ENCODE measurements at places on chromosomes 6 and 20.

DNA sequence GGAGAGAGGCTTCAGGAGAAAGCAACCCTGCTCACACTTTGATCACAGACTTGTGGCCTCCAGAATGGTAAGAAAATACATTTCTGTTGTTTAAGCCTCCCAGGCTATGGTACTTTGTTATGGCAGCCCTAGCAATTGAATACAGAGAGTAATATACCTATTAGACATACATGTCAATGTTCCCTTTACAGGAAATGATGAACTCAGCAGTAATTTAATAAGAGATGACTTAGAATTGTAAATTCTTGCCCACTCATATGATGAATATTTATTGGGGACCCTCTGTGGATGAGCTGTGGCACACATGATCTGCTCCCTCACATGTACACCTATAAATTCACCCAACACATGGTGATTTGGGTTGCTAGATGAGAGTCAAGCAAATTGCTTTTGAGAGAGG, 20.4 kb upstream of the FOXA2 start:
- no peak for DNase-seq

DNA sequence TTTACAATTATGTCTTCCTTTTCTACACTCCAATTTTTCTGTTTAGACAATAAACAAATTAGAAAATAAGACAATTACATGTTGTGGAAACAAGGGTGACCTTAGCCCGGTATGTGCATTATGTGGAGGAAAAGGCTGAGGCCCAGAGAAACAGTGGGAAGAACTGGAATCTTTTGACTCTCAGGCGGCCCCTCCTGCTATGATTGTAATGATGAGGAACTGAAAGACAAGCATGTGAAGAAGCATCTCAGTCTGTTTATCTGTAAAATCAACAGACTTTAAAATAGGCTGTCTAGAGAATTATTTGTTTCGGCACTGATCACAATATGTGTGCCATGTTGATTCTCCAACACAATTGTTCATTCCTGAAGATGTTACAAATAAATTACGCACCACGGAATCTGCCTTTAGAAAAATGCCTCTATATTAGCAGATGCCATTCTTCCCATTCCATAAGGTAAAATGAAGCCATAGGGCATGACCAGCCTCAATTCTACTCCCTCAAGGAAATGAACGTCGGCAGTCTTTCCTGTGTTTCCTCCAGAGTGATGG, 1201.6 kb upstream of the CITED2 start:
- DNase-seq: no peak

GRCh38 chr6:137230547-137230946, 11.4 kb upstream of the IFNGR1 start:
- DNase-seq: no peak

- DNase-seq: no peak
Observed at GRCh38 chr20:47318586-47319516, 37.6 kb downstream of the ZMYND8 start.

GRCh38 chr6:148429423-148429822, 86.8 kb downstream of the SASH1 start:
- DNase-seq: no peak

DNA sequence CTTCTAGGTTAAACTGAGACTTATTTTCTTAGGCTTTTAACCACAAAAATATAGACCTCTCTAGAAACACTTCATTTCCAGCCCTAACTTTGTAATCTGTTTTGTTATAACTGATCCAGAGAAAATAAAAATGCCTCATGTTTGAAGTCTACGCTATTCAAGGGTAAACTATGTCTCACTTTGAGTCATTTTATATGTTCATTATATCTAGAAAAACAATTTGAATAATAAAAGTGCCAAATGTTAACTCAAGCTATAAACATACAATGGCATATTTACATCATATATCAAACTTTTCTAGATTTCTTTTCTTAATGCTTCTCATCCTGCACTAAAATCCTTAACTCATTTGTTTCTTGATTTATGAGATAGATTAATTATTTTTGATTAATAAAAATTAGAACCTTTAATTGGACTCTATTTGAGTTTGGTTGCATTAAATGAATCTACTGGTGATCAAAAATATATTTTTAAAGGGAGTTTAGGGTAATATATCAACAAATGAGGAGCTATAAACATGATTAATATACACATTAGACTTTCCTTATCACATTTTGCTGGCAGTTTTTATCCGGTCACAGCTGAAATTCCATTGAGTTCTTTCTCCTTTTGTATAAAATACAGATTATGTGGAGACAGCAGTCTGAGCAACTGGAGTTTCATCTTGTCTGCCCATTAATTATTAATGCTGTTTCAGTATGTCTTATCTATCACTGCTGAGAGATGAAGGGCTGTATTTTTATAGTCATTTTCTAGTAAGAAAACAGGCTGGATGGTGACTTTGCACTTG, 246.5 kb downstream of the TBX18 start:
- DNase-seq: no peak

GRCh38 chr20:25319241-25320034, 71.2 kb downstream of the ABHD12 start:
- DNase-seq: no peak

DNA sequence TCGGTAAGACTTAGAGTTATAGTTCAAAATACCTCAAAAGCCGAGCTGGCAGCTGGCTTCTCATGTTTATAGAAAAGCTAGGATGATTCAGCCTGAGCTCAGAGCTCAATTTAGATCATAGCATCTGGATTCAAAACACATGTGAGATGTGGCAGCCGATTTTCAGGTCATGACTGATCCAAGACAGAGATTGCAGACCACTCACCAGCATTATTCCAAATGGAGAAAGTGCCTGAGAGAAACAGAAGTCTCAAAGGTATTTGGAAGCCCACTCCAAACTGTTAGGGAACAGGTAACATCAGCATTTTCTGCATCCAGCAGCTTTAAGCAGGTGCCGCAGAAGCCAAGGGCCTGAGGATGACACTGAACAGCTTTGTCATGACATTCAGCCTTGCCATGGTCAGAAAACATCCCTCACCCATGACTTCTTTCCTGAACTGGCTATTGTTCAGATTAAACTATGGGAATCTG, 102.2 kb downstream of the BACH2 start:
- DNase-seq: peak; percentile 74

GRCh38 chr6:161044335-161044734, 52.8 kb downstream of the MAP3K4 start:
- DNase-seq: peak; percentile 46

DNA sequence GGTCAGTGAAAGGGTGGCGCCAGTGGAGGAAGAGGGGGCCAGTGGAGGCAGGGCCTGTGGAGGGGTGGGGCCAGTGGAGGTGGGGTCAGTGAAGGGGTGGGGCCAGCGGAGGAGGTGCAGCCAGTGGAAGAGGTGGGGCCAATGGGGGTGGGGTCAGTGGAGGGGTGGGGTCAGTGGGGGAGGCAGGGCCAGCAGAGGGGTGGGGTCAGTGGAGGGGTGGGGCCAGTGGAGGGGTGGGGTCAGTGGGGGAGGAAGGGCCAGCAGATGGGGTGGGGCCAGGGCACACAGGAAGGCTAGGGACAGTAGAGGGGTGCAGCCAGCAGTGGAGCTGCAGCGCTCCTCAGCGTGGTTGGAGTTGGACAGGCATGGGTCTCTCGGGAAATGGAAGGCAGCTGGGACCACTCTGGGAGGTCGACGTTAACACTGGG, 18.7 kb downstream of the ADRM1 start:
- no peak for DNase-seq

DNA sequence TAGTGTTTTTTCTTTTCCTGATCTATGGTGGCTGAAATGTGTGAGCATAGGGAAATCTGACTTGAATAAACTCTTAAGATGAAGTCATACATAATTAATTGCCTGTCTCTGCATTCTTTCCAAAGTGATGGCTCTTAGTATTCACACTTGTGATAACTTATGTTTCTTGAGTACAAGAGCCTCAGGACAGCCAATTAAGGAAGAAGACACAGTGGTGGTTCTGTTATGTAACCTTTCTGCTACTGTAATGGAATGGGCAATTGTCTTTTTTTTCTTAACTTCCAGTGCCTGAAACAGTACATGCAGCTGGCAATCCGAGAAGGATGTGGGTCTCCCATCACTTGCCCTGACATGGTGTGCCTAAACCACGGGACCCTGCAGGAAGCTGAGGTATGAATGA, 40.1 kb downstream of the RNF144B start:
- no peak for DNase-seq

DNA sequence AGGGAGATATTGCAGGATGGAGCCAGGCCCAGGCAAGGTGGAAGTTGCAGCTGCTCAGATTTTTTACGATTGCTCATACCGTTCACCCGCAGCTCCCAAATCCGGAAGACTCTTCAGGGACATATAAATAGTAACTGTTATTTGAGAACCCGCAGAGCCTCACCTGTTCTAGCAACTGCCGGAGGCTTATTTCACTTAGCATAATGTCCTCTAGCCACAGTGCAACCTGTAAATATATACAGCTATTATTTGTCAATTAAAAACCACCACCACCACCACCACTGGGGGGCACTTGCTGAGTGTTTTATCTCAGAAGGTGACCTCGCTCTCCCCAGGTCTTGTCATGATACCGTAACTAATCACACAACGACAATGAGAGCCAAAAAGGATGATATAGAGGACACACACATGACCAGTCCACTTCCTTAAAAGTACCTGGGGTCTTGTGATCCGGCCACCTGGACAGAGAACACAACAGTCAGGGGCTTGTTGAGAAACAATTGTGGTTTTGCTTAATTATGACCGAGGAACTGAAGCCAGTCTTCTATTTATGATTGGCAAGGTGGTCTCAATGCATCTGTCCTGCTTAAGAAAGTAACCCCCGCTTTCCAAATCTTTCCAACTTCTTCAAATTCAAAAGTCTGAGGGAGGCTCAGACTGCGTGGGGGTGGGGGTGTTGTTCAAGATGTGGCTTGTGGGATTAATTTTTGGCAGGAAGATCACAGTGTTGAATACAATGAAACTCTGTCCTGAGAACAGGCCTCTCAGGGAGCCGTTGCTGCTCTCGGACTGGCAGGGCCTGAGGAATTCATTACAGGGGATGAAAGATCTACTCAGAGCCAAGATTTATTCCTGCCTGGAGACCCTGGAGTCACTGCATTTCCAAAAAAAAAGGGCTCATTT, 107.7 kb upstream of the PRND start:
- peak; percentile 85 for DNase-seq

DNA sequence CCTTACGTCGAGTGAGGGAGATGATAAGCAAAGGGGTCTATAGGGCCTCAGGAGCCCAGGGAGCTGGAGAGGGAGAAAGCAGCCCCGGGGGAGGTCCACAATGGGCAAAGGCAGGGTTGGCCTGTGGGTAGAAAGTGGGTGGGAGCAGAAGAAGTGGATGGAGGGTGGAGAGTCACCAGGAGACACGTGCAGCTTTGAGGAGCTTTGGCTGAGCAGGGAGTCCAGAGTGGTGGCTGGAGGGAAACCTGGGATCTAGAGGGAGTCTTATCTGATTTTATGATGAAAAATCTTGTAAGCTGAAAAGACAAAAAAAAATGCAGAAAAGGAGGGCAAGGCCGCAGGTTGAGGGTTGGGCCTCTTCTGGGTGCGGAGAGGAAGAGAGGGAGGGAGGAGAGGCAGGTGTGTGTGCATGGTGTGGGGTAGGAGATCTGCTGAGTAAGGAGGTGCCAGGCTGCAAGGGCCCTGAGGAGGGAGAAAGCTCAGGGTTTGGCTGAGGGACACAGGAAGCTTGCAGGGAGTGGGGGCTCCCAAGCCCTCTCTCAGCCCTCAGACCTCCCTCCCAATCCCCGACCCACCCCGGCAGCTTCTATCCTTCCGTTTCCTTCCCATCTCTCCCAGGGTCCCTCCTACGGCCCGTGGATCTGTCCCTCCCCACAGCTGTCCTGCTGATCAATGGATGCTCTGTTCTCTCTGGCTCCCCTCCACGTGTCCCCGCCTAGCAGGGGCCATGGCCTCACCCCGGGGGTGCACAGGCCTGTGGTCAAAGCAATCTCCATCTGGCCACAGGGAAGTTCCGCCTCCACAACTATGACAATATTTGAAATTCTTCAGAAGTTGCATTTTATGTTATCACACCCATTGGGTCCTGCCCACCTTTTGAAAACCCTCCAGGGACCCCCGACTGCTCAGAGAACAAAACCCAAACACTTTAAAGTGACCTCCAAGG, 17.1 kb upstream of the BPI start:
- DNase-seq: no peak
